ENCODE measurements at places on chromosomes 6 and 20.
A peak's percentile ranks its signal among the peaks of the same experiment; 100 is the strongest.

DNA sequence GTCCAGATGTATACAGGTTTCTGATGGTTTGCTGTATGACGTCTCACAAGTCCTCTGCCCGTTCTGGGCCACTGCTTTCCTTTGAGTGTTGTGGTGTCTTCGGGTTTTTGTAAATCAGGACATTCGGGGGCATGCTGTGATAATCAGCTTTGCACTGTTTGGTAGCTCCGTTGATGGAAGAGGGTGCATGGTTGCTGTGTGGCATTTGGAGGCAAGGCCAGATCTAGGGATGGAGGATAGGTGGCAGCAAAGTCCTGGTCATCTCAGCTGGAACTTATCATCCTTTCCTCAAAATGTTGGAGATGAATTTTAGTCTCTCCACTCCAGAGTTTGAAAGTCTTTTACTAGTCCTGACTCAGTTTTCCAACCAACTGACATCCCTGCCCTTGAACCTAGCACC lies 91.0 kb downstream of the SCP2D1 start:
- DNase-seq = no peak

GRCh38 chr20:38453941-38454340 lies 18.7 kb upstream of the RALGAPB start:
- peak; percentile 4 for DNase-seq

- DNase-seq = no peak
Measured at GRCh38 chr6:75203721-75204120, 2.1 kb downstream of the COL12A1 start.

GRCh38 chr20:45552456-45552855 lies 5.3 kb upstream of the EPPIN start:
- no peak for DNase-seq
